ENCODE measurements at places on chromosomes 2 and 18.

DNA sequence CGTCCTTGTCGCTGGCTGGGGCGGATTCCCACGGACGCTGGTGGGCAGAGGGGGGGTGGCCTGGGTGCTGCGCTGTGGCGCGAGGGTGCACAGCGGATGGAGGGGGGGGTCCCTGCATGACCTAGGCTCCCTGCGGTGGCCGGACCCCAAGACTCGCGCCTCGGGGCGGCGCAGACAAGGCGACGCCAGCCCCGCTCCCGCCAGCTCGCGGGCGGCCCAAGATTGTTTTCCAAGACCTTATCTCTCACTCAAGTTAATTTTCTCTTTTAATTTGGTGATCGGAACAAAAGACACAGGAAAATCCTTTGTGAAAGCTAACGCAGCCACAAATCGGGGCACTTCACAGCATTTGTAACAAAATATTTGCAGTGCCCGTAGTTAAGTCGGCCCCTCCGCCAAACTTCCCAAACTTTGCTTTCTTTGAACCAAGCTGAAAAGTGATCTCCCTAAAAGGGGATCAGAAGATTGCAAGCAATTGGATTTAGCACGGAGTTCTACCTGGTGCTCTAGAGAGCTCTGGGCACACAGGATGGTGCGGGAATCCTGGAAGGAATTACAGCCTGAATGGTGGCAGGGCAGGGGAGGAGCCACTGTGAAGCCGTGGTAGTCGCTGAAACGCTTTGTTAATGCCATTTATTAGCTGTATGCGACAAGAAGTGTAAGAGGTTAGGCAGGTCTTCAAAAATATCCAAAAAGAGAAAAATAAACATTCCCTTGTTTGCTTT is 4.8 kb upstream of the ID2 start:
- DNase-seq: no peak

- no peak for DNase-seq
Measured at GRCh38 chr2:8855010-8855409, 17.6 kb upstream of the KIDINS220 start.

DNA sequence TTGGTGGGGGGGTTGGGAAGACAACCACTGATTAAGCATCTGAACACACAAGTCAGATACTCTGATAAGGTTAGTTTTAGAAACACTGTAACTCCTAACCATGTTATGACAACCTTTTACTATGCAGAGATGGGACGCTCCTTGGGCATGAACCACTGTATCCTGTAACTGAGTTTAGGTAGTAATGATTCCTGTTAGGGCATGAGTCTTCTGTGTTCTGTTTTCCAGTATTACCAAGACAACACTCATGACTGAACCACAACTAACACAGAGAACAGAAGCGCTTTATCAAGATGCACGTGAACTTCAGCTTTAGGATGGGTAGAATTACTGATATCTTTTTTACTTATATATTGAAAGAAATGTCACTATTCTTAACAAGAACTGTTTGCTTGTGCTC is 14.1 kb upstream of the CREB1 start:
- no peak for DNase-seq

DNA sequence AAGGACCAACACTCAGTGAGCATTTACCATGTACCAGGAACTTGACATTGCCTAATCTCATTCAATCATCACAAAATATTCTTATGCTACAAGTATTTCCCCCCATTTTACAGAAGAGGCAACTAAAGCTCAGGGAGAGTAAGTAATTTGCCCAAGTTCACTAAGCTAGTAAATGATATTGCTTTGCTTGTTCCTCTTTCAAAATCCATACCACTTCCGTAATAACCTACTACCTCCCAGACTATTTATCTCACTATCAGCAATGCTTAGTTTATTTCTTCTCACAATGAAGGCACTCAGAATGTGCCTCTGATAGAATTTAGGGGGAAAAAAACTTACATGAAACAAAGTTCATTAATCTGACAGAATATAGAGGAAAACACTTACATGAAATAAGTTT is 1070.9 kb upstream of the FANCL start:
- DNase-seq: no peak

DNA sequence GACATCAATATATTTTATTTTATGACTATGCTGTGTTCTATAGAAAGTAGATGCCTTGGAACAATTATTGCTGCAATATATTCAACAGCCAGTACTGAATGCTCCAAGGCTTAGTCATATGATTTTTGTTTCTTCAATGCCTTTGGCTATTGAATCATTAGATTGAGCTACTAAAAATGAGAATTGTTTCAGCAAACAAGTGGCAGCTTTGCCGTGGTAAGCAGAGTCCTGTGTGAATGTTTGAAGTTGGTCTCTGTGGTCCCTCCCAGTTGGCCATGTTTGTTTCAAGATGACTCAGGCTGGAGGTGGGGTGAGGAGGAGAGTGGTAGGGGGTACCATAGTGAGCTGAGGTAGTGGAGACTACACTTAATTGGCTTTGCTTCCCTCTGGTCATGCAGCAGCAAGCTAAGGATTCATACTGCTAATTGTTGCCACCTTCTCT is 198.6 kb upstream of the EPAS1 start:
- DNase-seq: no peak

All from LoVo (cell line).